ENCODE measurements at places on chromosomes 3 and 15.

DNA sequence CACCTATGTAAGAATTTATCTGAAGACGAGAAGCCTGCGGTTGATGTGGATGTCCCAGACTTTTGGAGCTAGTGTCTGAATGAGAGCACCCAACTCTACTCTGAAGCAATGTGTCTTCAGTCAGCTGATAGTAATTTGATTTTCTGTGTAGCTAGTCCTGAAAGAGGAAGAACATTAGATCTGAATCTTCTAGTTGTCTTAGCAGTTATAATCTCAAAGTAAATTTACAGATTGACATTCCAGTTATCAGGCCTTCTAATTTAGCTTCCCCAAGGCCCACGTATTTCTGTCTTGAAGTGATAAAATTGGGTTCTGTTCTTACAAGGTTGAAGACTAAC, 1.5 kb downstream of the TCAIM start:
- no peak for DNase-seq

GRCh38 chr3:188867691-188868265, 304.0 kb upstream of the TPRG1 start:
- no peak for DNase-seq

GRCh38 chr3:55709411-55710012, 222.4 kb upstream of the WNT5A start:
- DNase-seq: no peak

- DNase-seq: no peak
These were observed 429.9 kb downstream of the TBL1XR1 start for GRCh38 chr3:176767385-176767784.

DNA sequence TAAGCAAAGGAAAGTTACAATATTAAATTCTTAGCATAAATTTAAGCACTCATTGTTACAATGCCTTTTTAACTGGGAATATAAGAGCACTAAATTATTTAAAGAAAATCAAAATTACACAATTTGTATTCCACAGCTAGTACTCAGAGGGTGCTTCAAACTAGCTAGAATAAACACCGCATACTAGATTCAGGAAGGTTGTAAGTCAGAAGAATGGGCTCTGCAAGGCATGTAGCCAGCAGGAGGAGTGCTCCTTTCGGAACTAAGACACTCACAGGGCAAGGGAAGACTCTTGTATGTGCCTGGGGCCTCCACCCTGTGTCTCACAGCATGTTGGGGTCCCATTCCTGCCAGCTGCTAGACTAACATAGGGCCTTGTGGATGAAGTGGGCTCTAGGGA, 327.7 kb upstream of the ALCAM start:
- DNase-seq: no peak

GRCh38 chr3:32816439-32817256, 1.1 kb upstream of the TRIM71 start:
- no peak for DNase-seq

- DNase-seq: no peak
These were observed 6.9 kb upstream of the NCBP2 start for GRCh38 chr3:196949285-196949619.

DNA sequence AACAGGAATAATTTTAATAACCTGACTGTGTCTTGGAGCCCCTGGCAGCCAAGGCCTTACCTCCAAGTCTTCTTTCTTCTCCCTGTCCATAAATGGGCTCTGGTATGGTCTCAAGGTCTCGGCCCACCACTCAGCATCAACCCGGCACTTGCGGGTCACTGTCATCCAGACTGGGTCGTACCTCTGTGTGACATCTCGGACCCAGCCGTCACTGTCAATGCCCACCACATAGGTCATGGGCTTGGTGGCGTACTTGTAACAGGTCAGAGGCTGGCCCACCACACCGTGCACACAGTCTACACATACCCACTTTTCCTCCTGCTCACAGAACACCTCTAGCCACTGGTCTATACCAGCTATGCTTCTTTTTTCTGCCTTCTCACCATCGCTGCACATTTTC, 20.4 kb downstream of the XPC start:
- DNase-seq: no peak

- no peak for DNase-seq
These were observed 17.7 kb downstream of the EEFSEC start for GRCh38 chr3:128170866-128171516.

- DNase-seq: no peak
These were observed 52.5 kb downstream of the TP63 start for GRCh38 chr3:189683546-189684255.

DNA sequence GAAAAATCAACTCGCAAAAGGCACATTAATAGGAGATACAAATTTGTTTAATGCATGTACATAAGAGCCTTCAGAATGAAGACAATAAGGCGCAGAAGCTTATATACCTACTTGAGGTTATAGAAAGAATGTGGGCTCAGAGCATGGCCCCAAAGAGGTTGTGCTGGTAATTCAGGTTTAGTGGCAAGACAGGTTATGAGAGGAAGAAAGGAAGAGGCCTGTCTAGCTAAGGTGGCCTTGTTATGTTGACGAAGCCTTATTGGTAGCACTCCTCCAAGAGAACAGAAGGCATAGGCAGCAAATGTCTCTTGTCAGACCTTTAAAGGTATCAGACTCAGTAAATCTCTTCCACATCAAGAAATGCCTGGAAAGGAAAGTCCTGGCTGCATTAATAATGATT, 290.8 kb downstream of the MCTP2 start:
- no peak for DNase-seq

- no peak for DNase-seq
These were observed 208.9 kb upstream of the COL8A1 start for GRCh38 chr3:99429502-99429901.

DNA sequence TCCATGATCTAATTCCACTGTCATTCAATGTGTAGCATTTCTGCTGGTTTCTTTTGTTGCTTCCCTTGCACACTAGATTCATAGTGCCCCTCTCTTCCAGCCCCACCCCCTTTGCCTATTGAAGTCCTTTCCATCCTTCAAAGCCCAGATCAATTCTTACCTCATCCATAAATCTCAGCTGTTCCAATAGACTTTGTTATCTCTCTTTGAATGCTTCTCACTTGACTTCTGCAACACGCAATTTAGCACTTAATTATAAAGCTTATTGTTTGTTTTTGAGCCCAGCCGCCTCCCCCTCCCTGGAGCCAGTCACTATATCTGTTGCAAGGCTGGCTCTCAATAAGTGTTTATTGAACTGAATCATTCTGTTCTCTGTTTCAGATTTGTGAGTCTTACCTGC, 174.6 kb upstream of the TBL1XR1 start:
- DNase-seq: no peak

DNA sequence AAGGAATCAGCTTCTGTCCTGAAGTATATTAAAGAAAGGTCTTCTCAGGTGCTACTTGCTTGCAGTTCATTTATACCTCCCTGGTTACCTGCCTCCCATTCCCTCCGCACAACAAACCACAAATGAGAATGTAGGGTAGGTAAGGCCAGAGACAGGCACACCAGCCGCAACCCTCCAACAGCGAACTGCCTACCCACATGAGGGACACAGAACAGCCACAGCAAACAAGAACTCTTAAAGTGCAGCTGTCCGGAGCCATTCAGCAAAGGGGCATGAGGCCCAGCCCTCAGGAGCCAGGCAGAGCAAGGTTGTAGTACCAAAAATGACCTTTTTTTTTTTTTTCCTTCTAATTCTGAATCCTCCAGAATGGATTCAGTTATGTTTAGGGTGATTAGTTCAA, 52.4 kb downstream of the SPSB4 start:
- DNase-seq: no peak

- DNase-seq: no peak
These were observed 96.8 kb downstream of the PPM1L start for GRCh38 chr3:160852856-160853255.

DNA sequence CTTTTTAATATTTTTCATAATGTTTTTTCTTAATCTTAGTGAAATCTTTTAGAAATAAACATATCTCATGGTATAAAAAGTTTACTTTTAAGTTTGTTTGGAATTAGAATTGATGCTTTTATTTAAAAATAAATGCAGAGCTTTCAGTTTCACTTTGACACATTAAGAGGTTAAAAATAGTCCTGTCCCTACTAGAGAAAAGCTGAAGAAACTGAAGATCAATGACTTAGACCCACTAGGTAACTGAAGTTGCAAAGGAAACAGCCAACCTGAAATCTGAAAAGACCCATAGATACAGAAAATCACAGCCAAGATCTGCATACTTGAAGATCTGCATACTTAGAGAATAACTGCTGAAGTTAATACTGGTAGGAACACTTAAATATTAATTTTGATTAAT, 237.6 kb downstream of the RAP2B start:
- DNase-seq: no peak

All from GM19239 (cell line).